Astrocyte (in vitro differentiated cells and primary cell): ENCODE measurements at places on chromosomes 3 and 15. TPM values are rescaled to one million over a fixed set of nuclear protein-coding genes. Genes with fewer than 3 reads are reported as not detected.

Gene CGNL1
- total RNA-seq = 10.2 and 11.0 TPM in 2 replicates

Gene SYNPR
- total RNA-seq = 0.27 TPM in 1 of 2 replicates, not detected in the other

Gene SI
- total RNA-seq = not detected in 2 replicates

Gene KCNMB3
- total RNA-seq = 0.75 and 1.7 TPM in 2 replicates

GRCh38 chr3:4584456-4585249 is 91.5 kb downstream of the ITPR1 start:
- no peak for DNase-seq
